Caudate nucleus (tissue), 63 donors: ENCODE measurements at places on chromosomes 16 and 17.

DNA sequence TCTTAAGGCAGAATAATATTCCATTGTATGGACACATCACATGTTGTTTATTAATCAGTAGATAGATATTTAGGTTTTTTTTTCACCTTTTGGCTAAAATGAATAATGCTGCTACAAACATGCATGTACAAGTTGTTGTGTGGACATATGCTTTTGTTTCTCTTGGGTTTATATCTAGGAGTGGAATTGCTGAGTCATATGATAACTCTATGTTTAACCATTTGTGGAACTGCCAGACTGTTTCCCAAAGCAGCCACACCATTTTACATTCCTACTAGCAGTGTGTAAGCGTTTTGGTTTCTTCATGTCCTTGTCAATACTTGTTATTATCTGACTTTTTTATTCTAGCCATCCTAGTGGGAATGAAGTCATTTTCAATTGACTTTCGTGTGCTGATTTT is 21.3 kb downstream of the CYLD start:
- DNase-seq, result no peak

DNA sequence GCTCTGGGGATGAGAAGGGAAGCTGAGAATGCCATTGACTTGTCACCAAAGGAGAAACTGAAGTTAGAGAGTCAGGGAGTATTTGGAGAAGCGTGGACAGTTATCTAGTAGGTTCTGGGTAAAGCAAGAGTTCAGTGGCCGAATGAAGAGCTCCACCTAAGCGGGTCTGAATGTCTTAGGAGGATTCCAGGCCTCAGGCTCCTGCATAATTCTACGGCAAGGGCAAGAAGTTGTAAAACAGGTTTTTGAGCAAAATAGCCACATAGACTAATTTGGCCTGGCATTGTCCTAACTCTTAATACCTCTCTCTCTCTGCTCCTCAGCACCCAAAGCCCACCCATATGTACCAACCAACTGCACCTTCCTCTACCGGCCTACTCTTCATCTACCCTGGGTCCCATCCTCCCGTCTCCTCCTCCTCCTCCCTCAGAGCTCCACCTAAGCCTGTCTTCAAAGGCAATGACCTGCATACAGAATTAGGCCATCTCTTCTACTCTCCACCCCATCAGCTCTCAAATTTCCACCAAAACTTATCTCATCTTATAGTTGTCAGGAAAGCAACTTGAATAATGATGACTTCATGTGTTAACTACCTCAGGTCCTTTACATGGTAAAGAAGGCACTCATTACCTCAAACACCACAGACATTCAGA is 42.0 kb upstream of the KCNJ2 start:
- no peak for DNase-seq

DNA sequence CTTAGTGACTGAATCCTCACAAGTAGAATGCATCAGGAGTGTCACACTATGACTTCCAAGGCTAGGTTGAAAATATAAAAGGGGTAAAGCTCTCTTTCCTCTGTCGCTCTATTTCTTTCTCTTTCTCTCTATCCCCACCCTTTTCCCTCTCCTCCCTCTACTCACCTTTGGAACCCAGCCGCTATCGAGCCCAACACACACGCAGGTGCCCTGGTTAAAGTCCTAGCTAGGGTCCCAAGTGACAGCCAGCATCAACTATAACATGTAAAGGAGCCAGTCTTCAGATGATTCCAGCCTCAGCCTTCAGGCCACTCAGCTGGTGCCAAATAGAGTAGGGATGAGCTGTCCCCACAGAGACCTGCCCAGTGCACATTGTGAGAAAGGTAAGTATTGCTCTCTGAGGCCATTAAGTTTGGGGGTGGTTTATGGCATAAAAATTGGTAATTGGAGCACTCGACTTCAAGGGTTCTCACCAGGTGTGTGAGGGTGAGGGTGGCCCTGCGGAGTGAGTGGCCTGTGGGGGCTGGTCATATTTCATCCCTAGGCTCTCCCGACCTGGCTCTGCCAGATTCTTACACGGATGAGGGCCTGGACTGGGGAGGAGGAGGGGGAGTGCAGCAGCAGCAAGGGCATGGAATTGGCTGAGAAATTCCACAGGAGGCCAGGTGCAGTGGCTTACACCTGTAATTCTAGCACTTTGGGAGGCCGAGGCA is 14.9 kb upstream of the C16orf54 start:
- DNase-seq, result no peak

DNA sequence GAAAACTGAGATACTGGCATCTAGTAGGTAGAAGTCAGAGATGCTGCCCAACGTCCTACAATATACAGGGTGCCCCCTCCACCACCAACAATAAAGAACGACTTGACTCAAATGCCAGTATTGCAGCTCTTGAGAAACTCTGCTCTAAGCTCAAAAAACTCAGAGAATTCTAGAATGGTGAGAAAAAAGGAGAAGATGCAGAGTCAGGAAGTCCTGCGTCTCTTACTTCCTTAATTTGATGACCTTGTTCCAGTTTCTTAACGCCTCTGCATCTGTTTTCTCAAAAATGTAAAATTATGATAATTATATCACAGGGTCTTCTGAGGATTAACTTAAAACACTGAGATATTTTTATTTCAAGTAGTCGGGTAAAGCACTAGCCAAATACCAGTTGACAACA is 1.7 kb upstream of the HSBP1 start:
- DNase-seq, result no peak

- no peak for DNase-seq
Observed at GRCh38 chr16:3520841-3521240, 20.0 kb downstream of the CLUAP1 start.

DNA sequence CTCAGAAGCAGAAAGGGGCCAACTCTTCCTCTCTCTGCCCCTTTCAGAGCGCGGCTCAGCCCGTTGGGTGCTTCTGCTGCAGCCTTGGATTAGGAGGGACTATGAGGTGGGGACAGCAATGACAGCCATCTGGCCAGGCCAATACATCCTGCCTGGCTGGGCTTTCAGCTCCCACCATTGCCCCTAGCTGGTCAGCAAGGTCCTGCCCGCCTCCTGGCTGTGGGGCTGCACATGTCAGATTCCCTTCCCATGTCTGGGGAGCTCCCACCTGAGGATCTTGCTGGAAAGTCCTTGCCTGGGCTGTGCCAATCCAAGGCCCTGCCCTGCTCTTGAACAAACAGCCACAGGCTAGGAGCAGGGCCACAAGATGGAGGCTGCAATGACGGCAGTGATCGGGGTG is 8.3 kb downstream of the TRIM65 start:
- DNase-seq, result no peak

DNA sequence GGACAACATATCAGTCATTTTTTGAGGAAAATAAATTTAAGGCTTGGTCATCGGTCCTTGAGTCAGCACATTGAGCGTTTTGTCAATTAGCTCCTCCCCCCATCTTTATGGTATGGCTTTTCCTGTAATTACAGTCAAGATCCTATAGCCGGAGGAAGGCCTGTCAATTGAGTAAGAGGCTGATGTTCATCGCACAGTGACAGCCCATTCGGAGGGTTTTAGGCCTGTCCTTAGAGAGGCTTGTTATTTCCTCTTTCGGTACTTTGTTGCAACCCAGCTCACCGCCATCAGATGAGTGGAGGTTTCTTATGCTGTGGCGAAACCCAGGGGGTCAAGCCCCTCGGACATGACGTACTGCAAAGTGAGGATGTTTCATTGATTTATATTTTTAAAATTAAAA is 395.2 kb downstream of the WWOX start:
- DNase-seq, result no peak

GRCh38 chr16:71350821-71351557 is 7.5 kb upstream of the CALB2 start:
- no peak for DNase-seq

GRCh38 chr16:6863135-6863534 is 469.5 kb upstream of the RBFOX1 start:
- no peak for DNase-seq

- no peak for DNase-seq
Observed at GRCh38 chr17:66306446-66306845, 4.0 kb downstream of the PRKCA start.

DNA sequence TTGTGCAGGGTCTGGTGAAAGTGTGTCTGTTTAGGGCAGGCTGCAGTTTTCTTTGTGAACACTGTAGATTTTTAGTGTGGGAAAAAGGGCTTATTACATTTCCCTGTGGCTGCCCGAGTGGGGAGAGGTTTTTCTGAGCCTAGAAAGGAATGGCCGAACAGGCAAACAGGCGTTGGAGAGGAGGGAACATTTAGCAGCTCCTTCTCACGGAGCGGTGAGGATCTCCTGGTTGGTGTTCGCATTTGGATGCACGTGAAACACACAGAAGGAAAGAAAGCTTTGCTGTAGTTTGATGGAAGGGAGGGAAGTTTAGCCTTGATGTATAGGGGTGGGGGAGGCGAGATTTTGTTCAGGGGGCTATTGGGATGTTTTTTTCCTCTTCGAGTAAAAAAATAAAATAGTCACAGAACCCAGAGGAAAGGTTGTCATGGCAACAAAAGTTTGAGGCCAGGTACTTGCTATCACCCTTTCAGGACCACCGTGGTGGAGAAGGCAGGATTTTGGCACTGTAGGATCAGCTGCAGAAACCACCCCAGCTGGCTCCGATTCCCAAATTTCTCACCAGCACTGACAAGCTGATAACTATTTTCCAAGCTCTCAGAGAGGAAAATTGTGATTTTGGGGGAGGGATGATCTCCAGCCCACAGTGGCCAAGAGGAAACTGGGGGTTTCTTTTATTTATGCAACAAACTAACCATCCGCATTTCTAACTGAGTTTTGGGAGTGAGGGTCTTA is 3.5 kb downstream of the GSG1L start:
- no peak for DNase-seq

- DNase-seq, result no peak
Observed at GRCh38 chr17:30203471-30203981, 32.0 kb downstream of the SLC6A4 start.

- no peak for DNase-seq
Observed at GRCh38 chr16:13426269-13426668, 493.7 kb upstream of the ERCC4 start.
